ENCODE measurements at places on chromosomes 7 and 10.

DNA sequence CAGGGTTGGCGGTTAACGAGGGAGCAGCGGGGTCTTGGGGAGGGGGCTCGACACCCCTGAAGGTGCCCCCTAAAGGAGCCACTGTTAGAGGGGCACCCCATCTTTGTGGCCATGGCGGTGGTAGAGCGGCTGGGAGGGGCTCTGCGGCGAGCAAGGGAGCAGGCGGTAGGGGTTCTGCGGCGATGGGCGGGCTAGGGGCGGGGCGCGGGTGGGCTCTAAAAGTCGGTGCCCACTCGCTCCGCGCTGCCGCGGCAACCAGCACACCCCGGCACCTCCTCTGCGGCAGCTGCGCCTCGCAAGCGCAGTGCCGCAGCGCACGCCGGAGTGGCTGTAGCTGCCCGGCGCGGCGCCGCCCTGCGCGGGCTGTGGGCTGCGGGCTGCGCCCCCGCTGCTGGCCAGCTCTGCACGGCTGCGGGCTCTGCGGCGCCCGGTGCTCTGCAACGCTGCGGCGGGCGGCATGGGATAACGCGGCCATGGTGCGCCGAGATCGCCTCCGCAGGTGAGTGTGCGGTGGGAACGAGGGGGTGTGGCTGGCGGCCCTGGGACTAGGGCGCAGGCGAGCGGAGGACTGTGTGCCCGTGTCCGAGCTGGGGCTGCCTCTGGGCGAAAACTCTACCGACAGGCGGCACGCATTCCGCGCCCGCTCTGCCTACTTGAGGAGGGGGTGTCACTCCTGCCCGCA lies at the start of gene MEST:
TSS of gene MEST (plus strand) at position 245 of the 682 bp plus-strand sequence. CDS start at position 474, 229 bp downstream.
- DNase-seq = no peak

GRCh38 chr7:50471970-50472369 lies 21.8 kb upstream of the FIGNL1 start:
- no peak for DNase-seq

- DNase-seq = no peak
These were observed 449.0 kb downstream of the ETV1 start for GRCh38 chr7:13540429-13540828.

DNA sequence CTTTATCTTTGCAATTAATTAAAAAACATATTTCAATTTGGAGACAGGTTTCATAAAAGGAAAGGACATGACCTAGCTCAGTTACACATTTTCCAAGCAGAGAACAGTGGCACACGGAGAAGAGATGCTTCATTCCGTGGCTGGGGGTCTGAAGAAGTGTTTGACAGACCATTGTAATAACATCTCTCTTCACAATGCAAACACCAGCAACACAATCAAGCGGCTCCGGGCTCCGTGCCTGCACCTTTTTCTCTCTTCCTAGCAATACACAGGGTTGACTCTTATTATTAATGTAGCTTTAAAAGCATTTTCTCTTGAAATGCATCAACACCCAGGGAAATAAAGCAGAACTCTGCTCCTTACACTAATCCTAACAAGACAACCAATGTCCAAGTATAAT lies 261.0 kb upstream of the AOAH start:
- DNase-seq = no peak

- no peak for DNase-seq
These were observed 1164.2 kb upstream of the LRRN3 start for GRCh38 chr7:109926738-109927137.

DNA sequence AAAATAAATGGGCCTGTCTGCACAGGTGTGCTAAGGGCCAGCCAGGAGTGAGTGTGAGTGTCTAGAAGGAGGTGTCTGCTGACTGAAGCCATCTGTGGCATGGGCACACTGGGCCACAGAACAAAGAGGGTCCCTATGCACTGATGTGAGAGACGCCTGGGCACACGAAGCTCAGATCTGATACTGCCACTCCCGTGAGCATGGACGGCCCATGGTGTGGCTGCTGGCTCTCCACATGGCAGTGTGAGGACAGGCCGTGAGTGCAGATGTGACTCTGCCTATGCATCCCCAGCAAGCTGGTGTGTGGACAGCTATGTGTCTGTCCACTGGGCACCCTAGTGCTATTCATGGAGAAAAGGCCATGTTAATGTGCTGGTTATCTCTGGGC lies 12.8 kb upstream of the MYL7 start:
- DNase-seq = no peak

GRCh38 chr7:145147865-145148264 lies 312.0 kb upstream of the TPK1 start:
- DNase-seq = no peak

DNA sequence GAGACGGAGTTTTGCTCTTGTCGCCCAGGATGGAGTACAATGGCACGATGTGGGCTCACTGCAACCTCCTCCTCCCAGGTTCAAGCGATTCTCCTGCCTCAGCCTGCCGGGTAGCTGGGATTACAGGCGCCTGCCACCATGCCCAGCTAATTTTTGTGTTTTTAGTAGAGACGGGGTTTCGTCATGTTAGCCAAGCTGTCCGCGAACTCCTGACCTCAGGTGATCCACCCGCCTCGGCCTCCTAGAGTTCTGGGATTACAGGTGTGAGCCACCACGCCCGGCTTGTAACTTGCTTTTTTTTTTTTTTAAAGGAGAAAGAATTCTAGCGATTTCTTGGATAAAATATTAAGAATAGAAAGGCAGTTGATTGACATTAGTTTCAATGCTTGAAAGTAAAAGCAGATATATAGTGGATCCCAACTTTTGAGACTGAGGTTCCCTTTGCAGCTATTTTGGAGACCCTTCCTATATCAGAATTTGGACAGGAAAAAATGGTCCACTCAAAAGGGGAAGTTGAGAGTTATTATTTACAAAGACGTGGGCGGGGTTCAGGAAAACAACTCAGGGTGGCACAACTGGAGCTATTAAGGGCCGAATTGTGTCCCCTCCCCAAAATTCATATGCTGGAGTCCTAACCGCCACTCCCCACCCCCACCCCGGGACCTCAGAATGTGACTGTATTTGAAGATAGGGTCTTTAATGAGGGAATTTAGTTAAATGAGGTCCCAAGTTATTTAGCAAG lies 1.3 kb upstream of the ERCC6 start:
- DNase-seq = no peak

- no peak for DNase-seq
These were observed 171.2 kb downstream of the ZNF365 start for GRCh38 chr10:62545160-62546066.

GRCh38 chr7:35036361-35037171 lies 719 bp downstream of the DPY19L1 start:
- DNase-seq = no peak

- no peak for DNase-seq
These were observed 25.2 kb downstream of the TRIM8 start for GRCh38 chr10:102669206-102670064.

DNA sequence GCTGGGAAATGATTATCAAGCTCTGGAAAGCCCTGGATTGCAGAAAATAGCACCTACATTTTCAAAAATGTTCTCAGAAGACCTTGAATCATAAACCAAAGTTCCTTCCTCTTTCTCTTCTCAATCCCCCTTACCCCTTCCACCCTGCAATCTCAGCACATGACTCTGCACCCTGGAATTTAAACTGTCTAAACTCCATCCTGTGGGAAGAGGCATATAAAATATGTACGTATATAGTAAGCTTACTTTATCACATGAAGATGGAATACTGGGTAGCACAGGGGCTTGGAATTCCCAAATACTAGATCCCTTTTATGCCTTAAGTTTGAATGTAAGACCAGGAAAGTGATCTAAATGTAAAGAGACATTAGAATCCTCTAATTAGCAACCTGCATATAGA lies 7.7 kb downstream of the AGMO start:
- no peak for DNase-seq

- DNase-seq = no peak
These were observed 38.6 kb downstream of the FAS start for GRCh38 chr10:89029181-89029580.
